Stomach (tissue), 19 donors: ENCODE measurements at places on chromosomes 2 and 18.

DNA sequence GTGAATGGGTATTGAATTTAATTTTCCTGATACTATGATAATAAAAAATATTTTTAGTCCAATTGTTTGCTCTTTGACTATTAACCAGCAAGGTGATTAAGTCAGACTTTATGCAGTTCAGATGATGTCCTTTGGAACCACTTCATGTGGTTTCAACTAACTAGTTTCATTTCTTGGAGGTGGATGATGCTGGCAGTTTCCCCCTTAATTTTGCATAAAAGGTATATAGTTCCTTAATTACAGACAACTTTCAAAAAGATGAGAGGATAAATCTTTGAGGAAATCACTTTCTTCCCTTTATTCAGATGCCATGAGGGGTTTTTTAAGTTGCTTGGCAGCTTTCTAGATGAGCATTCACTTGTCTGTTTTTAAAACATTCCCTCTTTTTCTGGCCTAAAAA is 223.1 kb downstream of the PHLPP1 start:
- no peak overlapping the region for H3K27ac ChIP-seq
- peaks cover 30% of the 10 kb centered on the region for H3K4me1 ChIP-seq
- DNase-seq: no peak
- no peaks in the 10 kb centered on the region for H3K27me3 ChIP-seq
- H3K4me3 ChIP-seq: no peak overlapping the region

GRCh38 chr2:181646415-181646987 is 10.4 kb downstream of the CERKL start:
- H3K36me3 ChIP-seq: no peaks in the 10 kb centered on the region
- DNase-seq: no peak
- H3K4me1 ChIP-seq: no peaks in the 10 kb centered on the region

- no peak for DNase-seq
- H3K27ac ChIP-seq: no peak overlapping the region
- no peaks in the 10 kb centered on the region for H3K36me3 ChIP-seq
- no peaks in the 10 kb centered on the region for H3K27me3 ChIP-seq
These were observed 21.6 kb downstream of the ASAP2 start for GRCh38 chr2:9228088-9228751.

DNA sequence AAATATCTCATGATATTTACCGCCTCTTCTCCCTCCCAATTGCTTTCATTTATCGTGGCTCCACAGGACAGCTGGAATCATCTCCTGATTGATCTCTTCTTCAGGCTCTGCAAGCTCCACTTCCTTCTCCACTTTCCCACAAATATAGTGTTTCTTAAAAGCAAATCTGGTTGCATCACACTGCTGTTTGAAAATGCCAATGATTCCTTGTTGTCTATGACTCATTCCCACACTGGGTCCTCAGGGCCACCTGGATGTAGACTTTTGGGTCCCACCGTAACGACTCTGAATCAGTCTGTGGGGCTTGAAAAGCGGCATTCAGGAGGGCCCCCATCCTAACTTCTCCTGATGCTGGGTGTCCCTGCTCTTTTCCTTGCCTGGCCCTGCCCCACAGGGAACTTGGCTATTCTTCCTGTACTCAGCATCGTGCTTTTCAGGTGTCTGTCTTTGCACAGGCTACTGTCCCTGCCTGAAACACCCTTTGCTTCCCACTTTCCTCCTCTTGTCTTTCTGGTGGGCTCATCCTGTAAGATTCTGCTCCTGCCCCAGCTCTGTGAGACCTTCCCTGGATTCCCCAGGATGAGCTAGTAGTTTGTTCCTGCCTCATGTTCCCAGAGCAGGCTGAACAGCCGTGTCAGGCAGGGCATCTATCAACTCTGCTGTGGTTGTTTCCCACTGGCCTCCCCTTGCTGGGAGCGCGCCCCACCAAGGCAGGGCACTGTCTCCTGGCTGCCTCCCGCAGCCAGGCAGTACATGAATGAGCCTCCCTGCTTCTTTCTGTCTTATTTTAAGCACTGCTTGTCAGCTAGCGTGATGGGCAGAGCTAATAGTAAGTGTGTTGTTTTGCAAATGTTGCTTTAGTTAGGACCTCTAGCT is 111.9 kb downstream of the KCTD1 start:
- no peak for DNase-seq
- no peaks in the 10 kb centered on the region for H3K36me3 ChIP-seq
- no peaks in the 10 kb centered on the region for H3K27me3 ChIP-seq
- no peak overlapping the region for H3K27ac ChIP-seq

- no peak overlapping the region for H3K4me3 ChIP-seq
- peaks cover 22% of the 10 kb centered on the region for H3K4me1 ChIP-seq
- DNase-seq: peak; percentile 11
- H3K27ac ChIP-seq: no peak overlapping the region
- H3K27me3 ChIP-seq: no peaks in the 10 kb centered on the region
These were observed 29.6 kb downstream of the SERTAD2 start for GRCh38 chr2:64624108-64624610.

GRCh38 chr2:60226943-60227342 is 326.5 kb downstream of the BCL11A start:
- no peak for DNase-seq
- no peaks in the 10 kb centered on the region for H3K27me3 ChIP-seq
- no peak overlapping the region for H3K4me3 ChIP-seq
- no peak overlapping the region for H3K27ac ChIP-seq
- H3K36me3 ChIP-seq: no peaks in the 10 kb centered on the region

DNA sequence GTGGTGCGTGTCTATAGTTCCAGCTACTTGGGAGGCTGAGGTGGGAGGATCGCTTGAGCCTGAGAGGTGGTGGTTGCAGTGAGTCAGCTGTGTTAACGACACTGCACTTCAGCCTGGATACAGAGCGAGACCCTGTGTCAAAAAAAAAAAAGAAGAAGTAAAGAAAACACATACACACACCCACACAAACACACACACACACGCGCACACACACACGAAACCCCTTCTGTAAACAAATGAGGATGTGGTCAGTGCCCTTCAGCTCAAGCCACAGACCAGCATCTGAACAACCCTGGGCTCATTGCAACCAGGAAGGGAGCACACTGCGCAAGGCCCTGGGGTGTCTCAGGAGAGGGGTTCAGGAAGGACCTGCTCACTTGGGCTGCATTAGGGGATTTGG is 47.9 kb upstream of the KCNF1 start:
- H3K36me3 ChIP-seq: no peaks in the 10 kb centered on the region

GRCh38 chr2:132875193-132875592 is 205.2 kb upstream of the LYPD1 start:
- H3K4me3 ChIP-seq: no peak overlapping the region
- no peaks in the 10 kb centered on the region for H3K36me3 ChIP-seq
- no peak for DNase-seq

GRCh38 chr2:204220896-204221295 is 284.3 kb downstream of the ICOS start:
- H3K27ac ChIP-seq: no peak overlapping the region
- no peaks in the 10 kb centered on the region for H3K27me3 ChIP-seq
- H3K36me3 ChIP-seq: no peaks in the 10 kb centered on the region
- peaks cover 6% of the 10 kb centered on the region for H3K4me1 ChIP-seq
- DNase-seq: no peak
- H3K4me3 ChIP-seq: no peak overlapping the region

GRCh38 chr2:464562-465309 is 176.8 kb upstream of the ALKAL2 start:
- H3K27ac ChIP-seq: no peak overlapping the region
- H3K36me3 ChIP-seq: no peaks in the 10 kb centered on the region

DNA sequence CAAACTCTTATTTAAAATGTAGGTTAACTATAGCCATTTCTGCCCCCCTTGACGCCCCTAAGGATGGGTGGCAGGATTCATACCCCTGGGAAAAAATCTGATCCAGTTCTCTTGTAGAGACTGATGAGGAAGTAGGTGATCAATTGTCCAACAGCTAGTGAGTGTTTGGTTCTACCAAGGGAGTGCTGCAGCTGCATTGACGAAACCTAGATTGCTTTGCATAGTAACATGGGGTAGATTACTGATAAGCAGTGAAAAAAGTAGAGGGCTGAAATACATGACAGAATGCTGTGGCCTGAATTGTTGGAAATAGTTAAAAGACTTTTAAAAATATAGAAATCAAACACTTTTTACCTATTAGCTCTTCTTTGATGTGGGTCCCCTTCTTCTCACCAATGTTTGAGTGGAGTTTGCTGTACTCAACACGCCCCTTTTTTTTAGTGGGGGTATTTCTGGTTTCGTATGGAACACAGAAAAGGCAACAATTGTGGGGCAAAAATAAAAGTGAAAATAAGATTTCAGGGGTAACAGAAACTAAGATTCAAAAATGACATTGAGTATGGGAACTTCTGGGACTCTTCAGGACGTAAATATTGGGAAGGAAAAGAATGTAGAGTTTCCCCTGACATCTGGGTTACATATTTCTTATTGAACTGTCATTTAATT is 66.2 kb downstream of the MAIP1 start:
- no peaks in the 10 kb centered on the region for H3K27me3 ChIP-seq
- H3K27ac ChIP-seq: no peak overlapping the region
- no peak overlapping the region for H3K4me3 ChIP-seq
- no peaks in the 10 kb centered on the region for H3K36me3 ChIP-seq
- DNase-seq: no peak

DNA sequence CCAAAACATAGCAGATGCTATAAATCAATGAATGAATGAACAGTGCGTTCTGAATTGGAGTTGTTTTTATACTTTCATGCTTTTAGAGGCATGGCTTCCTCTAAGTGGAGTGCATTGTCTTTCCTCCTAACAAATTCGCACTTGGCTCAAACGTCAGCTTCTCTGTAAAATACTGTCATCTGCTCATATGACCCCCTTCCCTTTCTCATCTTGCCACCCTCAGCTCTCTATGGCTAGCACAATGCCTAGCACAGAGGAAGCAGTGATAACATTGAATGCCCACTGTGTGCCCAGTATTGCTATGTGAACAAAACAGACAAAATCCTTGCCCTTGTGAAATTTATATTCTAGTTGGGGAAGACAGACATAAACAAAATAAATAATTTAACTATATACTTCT is 258.8 kb downstream of the MREG start:
- no peaks in the 10 kb centered on the region for H3K27me3 ChIP-seq
- H3K4me3 ChIP-seq: no peak overlapping the region
- no peaks in the 10 kb centered on the region for H3K36me3 ChIP-seq
- H3K4me1 ChIP-seq: no peaks in the 10 kb centered on the region
- no peak overlapping the region for H3K27ac ChIP-seq
- no peak for DNase-seq

GRCh38 chr2:179787601-179788000 is 73.8 kb downstream of the ZNF385B start:
- H3K27me3 ChIP-seq: no peaks in the 10 kb centered on the region
- H3K4me3 ChIP-seq: no peak overlapping the region
- H3K27ac ChIP-seq: no peak overlapping the region

DNA sequence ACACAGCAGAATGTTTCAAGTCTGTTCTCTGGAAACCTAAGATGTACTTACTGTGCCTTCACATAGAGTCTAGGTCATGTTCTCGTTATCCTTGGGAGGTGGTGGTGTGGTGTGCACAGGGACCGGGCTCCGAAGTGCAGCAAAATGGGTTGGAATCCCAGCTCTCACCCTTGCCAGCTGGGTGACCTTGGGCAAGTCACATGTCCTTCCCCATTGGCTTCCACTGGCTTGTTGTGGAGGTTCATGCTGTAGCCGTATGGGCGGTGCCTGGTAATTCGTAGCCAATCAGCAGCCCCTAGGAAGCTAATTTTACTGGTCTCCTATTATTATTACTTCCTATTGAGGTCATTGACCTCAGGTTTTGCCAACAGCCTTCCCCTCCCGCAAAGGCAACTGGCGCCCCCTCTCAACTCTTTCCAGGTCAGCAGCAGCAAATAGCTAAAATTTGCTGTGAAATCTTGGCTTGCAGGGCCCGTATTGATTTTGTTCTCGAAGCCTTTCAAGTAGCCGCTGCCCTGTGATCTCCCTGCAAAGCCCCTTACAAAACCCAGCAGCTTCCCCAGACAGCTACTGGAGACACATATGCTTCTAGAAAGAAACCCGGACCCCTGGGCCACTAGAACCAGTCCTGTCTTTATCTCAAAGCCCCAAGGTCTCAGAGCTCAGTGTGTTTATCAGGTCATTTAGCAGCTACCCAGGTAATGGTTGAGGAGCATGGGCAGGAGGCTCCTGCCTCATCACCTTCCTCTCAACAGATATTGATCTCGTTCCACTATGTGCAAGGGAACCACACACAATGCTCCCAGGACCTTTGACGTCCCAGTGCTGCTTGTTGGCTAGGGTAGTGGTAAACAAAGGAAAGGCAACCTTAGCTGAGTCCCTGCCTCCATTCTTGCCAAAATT is 66.5 kb upstream of the SLC1A4 start:
- no peaks in the 10 kb centered on the region for H3K4me1 ChIP-seq
- no peaks in the 10 kb centered on the region for H3K36me3 ChIP-seq
- no peak overlapping the region for H3K4me3 ChIP-seq

- no peak overlapping the region for H3K27ac ChIP-seq
- peaks cover 27% of the 10 kb centered on the region for H3K4me1 ChIP-seq
- no peaks in the 10 kb centered on the region for H3K27me3 ChIP-seq
- no peak for DNase-seq
- no peak overlapping the region for H3K4me3 ChIP-seq
These were observed 108.3 kb downstream of the AGAP1 start for GRCh38 chr2:235601960-235602704.

- H3K27ac ChIP-seq: no peak overlapping the region
- H3K36me3 ChIP-seq: no peaks in the 10 kb centered on the region
- H3K4me1 ChIP-seq: peaks cover 4% of the 10 kb centered on the region
- H3K27me3 ChIP-seq: peaks cover 5% of the 10 kb centered on the region
- no peak for DNase-seq
These were observed 21.5 kb downstream of the KIAA2012 start for GRCh38 chr2:202094426-202094986.

GRCh38 chr2:200364620-200365019 is 58.1 kb downstream of the SPATS2L start:
- no peaks in the 10 kb centered on the region for H3K27me3 ChIP-seq
- H3K4me1 ChIP-seq: peaks cover 7% of the 10 kb centered on the region
- H3K4me3 ChIP-seq: no peak overlapping the region
- no peak overlapping the region for H3K27ac ChIP-seq
- DNase-seq: no peak

DNA sequence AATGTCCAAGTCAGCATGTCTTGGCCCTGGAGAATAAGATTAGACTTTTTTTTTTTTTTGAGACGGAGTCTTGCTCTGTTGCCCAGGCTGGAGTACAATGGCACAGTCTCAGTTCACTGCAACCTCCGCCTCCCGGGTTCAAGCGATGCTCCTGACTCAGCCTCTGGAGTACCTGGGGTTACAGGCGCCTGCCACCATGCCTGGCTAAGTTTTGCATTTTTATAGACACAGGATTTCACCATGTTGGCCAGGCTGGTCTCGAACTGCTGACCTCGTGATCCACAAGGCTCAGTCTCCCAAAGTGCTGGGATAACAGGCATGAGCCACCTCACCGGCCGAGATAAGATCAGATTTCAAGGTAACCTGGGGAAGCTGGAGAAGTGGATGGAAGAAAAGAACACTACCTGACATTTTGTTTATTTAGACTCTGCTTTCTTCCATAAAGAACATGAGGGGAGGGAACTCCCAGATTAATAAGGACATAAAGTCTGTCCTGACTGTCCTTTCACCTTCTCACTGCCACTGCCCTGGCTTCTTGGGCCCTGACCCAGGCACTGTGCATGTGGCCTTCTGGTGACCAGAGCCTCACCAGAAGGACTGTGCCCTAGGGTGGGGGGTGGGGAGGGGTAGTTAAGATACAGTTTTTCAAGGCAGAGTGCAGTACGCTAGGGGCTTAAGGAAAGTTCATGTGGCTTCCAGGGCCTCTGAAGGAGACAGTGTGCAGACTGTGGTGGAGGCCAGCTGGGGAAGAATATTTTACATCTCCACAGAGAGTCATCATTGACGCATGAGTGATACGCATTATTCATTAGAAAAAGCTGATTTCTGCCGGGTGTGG is 4.8 kb upstream of the IMPA2 start:
- no peaks in the 10 kb centered on the region for H3K36me3 ChIP-seq
- H3K27ac ChIP-seq: no peak overlapping the region
- no peaks in the 10 kb centered on the region for H3K27me3 ChIP-seq
- no peak overlapping the region for H3K4me3 ChIP-seq
- peak; percentile 64 for DNase-seq
